ENCODE measurements at places on chromosomes 7 and 10.

- DNase-seq: no peak
Measured at GRCh38 chr7:132193898-132194297, 382.4 kb downstream of the PLXNA4 start.

GRCh38 chr7:155198196-155198892 is 99.3 kb upstream of the INSIG1 start:
- DNase-seq: no peak

- no peak for DNase-seq
Measured at GRCh38 chr7:134865001-134865845, 85.8 kb downstream of the CALD1 start.

DNA sequence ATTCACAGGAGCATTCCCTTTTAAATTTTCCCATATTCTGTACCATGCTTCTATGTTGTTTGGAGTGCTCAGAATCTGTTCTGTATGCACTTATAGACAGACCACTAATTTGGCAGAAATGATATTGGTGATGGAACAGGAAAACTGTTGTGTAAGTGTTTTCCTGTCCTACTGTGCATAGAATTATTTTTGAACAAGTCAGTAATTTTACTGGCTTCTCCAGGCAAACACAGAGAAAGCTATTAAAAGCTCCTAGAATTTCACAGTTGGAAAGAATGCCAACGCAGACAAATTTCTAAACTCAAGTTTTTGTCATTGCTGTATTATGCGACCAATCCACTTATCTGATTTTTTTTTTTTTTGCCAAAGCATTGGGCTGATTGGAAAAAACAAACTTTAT is 55.7 kb downstream of the ANKMY2 start:
- DNase-seq: no peak

DNA sequence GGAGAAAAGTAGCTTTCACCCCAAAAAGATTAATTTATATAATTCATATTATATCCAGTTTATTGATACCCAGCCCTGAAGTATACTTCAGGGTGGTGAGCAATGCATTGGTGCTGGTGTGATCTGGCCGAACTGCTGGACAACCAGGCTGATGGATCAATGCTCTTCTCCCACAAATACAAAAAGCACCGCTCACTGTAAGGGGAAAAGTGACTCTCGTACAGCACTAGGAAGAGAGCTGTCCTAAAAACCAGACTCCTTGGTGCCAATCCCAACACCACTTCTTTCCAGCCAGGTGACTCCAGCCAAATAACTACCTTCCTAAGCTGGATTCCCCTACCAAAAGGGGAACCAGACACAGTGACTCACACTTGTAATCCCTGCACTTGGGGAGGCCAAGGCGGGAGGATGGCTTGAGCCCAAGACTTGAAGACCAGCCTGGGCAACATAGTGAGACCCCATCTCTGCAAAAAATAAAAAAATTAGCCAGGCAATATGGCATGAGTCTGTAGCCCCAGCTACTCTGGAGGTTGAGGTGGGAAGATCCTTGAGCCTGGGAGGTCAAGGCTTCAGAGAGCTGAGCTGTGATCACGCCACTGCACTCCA is 13.1 kb upstream of the TNPO3 start:
- DNase-seq: no peak

DNA sequence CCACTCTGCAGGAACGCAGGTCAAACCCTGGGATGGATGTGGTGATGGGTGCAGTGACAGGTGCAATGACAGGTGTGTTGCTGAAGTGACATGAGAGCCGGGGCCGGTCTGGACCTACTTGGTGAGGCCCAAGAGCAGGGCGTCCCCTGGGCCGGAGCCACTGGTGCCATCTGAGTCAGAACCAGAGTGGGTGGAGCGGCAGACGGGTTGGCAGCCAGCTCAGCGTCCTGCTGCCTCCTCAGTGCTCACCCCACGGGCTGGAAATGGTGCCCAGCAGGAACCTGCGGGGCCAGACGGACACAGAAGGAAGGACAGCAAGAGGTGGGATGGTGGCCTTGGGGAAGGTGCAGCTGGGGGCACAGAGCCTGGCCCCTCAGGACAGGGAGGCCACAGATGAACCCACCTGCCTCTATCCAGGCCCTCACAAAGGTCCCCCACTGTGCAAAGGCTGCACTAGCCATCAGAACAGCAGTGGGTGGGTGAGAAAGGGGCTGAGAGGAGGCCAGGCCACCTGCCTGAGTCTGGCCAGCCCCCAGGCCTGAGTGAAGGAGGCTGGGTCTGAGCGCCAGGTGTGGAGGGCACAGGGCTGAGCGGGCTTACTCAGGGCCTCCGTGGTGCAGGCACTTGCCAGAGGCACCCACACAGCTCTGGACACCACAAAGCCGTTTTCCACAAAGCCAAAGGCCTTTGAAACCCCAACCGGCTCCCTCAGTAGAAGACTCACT is 129.0 kb upstream of the PPP2R2D start:
- DNase-seq: no peak

- DNase-seq: no peak
Measured at GRCh38 chr10:6046773-6047611, 15.2 kb downstream of the IL2RA start.

DNA sequence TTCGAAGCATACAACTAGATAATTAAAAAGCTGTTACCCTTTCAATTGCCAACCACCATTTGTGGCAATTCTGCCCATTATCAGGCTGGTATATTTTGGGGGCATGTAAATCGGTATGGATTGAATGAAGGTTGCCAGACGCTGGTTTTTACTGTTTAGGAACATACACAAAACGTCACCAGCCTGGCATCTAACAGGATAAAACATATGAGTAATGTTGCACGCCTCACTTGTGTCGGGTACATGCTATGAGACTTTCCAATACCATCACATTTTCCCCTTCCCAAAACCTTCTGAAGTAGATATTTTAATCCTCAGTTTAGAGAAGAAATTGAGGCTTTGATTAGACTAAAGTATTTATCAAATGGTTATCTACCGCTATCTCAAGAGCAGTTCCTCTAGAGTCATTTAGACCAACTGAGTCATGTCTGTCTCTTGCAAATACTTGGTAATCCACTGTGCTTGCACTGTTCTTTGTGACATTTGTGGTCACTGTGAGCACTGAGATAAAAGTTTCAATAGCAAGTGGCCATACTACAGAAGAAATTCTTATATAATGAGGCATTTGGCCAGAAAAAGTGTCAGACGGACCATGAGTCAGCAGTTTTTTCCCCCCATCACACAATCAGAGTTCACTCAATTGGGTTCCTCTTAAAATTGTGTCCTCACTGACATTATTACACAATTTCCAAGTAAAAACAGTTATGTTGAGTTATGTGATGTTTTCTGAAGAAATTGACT is 498.7 kb downstream of the NXPH1 start:
- no peak for DNase-seq

GRCh38 chr10:48965460-48965859 is 25.8 kb upstream of the LRRC18 start:
- no peak for DNase-seq

DNA sequence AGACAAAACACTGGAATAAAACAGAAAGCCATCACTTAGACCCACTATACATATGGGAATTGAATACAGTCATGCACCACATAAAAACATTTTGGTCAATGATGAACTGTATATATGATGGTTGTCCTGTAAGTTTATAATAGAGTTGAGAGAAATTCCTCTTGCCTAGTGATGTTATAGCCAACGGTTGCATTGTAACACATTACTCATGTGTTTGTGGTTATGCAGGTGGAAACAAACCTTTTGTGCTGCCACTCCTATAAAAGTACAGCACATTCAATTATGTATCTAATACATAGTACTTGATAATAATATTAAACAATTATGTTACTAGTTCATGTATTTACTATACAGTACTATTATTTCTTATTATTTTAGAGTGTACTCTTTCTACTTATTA is 381.2 kb upstream of the MBL2 start:
- DNase-seq: no peak

All from hippocampal formation (tissue), 2 donors.